Midbrain (tissue), 1 donor: ENCODE measurements at places on chromosomes 11 and 22.

DNA sequence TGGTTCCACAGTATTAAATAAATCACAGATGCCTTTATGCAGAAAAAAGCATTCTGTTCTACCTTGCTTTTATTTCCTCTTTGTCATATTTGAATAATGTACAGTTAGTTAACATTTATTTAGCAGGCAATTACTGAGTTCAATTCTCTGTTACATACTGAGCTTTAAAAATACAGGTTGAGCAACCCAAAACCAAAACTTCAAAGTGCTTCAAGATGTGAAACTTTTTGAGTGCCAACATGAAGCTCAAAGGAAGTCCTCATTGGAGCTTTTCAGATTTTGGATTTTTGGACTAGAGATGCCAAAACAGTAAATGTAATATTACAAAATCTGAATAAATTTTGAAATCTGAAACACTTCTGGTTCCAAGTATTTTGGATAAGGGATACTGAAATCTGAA is 54.1 kb downstream of the PDHX start:
- no peak for DNase-seq

- no peak for DNase-seq
Observed at GRCh38 chr11:105548359-105548758, 61.5 kb upstream of the GRIA4 start.

- no peak for DNase-seq
Observed at GRCh38 chr11:44494785-44495184, 70.7 kb upstream of the CD82 start.

GRCh38 chr11:10581481-10582019 is 13.1 kb upstream of the LYVE1 start:
- DNase-seq = peak; percentile 16

GRCh38 chr11:47192111-47192510 is 5.9 kb upstream of the PACSIN3 start:
- no peak for DNase-seq

GRCh38 chr22:23784215-23784732 is 2.5 kb upstream of the SMARCB1 start:
- no peak for DNase-seq

DNA sequence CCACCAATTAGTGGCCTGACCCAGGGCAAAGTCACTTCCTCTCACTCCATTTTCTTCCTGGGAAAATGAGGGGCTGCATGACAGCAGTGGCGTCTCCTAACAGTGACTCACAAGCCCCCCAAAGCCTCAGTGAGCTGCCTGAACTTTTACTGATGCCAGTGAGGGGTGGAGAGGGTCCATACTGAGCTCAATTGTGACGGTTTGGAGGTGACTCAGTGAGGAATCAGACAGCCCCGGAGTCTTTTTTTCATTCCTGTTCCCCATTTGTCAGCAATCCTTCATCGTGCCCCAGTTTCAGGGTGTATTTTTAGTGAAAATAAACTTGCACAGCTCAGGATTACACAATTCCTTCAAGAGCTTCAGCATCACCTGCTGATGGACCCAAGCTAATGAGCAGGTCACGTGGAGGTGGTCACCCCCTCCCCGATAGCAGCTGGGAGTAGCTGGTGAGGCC is 30.1 kb upstream of the RASD2 start:
- no peak for DNase-seq

DNA sequence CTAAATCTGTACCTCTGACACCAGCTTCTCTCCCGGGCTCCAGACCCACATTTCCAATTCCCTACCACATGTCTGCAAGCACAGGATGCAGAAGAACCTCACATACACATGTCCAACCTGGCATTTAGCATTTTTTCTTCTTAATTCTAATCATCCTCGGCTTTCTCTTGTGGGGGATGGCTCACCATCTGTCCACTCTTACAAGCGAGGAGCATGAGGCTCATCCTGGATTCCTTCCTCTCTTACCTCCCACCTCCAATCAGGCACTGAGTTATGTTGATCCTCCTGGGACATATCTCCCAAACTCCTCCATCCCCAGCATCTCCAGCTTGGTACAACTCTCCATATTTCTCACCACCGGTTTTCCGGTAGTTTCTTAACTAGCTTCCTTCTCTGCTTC is 149.8 kb upstream of the LARGE1 start:
- no peak for DNase-seq

DNA sequence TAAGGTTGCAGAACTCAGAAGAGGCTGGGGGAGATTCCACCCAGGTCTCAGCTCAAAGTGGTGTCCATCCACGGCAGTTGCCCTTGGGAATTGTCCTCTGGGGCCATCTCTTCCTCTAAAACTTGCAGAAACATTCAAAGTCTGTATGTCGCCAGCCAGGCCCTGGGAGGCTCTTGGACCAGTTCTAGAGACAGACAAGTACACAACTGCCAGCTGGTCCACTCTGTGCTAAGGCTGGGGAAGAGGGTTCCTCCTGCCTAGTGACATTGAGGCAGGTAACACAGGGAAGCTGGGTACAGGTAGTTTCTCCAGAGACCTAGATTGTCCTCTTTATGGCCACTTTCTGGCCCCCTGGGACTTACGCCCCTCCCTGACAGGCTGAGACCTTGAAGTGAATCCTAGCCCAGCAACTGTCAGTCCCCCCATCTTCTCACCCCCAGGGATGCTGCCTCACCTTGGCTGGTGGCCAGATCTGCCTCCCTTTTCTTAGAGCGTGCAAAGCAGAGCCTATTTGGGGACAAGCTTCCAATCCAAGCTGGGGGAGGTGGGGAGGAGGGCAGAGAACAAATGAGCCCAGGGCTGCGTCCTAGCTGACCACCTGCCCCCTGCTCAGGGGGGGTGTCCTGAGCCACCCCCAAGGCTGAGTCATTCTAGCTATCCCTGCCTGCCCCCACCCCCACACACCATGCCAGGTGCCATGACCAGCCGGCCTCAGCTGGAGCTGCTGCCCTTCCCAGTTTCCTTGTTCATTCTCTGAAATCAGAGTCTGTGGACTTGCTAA is 8.4 kb downstream of the FAM83F start:
- no peak for DNase-seq
